ENCODE measurements at places on chromosomes 12 and 14.

DNA sequence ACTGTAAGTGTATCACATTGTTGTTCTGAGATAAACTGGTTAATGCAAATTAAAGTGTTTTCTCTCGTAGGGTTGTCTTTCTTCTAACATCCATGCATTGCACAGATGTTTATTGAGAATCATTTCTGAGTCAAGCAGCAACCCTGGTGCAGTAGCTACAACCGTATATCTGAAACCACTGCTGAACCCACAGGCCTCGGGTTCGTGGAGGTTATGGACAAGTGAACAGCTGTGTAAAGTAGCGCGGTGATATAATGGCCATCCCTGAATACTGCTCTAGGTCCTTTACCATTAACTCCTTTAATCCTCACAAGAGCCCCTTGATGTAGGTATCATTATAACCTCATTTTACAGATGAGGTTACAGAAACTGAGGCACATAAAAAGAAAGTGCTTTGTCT, 486.1 kb upstream of the TMEM132C start:
- DNase-seq: no peak

DNA sequence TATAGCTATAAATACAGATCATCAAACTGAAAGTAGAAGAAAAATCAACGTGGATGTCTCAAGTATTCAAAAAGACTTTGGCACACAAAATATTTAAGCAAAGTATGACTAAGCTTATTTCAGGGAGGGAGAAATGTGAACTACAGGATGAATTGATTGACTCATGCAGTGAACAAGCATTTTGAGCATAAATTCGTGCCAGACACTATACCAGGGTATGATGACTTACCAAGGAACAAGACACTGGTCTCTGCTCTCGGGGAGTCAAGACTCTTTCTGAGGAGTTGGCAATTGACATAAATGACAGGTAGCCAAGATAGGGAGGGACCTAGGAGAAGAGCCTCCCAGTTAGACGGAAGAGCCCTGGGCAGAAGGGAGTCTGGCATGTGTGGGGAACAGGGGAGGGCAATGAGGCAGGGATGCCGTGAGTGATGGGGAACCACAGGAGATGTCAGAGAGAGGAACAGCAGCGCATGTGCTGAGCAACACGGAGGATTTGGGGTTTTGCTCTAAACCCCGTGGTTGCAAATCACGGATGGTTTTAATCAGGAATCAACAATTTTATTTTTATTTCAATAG, 115.2 kb downstream of the TMEM132D start:
- no peak for DNase-seq

GRCh38 chr12:9509464-9510161, 98.1 kb downstream of the KLRB1 start:
- no peak for DNase-seq

DNA sequence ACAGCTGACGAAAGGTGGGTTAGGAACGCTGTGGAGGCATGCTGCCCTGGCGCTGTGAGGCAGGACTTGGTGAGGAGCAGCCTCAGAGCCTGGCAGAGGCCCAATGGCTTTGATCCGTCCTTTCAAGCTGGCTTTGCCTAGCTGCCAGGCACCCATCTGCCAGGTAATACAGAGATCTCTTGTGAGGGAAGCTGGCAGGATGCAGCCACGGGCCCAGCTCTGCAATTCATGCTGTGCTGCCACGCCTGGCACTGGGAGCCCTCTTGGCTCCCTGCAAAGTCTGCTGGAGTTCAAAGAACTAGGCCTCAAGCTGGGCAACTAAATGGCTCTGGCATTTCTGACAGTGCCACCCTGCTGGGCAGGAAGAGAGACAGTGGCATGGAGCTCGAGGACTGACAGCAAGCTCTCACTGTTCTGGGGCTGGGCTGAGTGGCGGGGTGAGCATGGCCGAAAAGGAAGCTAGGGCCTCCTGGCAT, 18.7 kb downstream of the IQSEC3 start:
- no peak for DNase-seq
